NCI-H1105 treated with DMSO at 0.1 percent for 48 hours (cell line): ENCODE measurements at places on chromosomes 3 and 15.
A peak's percentile ranks its signal among the peaks of the same experiment; 100 is the strongest.

GRCh38 chr15:31207246-31207645 is 105.7 kb upstream of the TRPM1 start:
- no peak for DNase-seq

DNA sequence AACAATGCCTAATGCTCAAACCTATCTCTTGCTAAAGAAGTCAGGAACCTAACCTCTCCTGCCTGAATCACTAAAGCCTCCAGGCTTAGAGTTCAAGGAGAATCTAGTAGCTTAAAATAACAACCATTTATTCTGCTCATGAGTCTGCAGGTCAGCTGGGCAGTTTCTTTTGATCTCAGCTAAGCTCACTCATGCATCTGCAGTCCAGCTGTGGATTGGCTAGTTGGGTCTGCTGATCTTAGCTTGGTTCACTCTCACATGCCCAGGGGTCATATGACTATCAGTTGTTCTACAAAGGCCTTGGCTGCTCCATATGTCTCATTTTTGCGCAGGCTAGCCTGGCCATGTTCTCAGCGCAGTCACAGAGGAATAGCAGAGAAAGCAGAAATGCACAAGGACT is 109.2 kb upstream of the STT3B start:
- no peak for DNase-seq

DNA sequence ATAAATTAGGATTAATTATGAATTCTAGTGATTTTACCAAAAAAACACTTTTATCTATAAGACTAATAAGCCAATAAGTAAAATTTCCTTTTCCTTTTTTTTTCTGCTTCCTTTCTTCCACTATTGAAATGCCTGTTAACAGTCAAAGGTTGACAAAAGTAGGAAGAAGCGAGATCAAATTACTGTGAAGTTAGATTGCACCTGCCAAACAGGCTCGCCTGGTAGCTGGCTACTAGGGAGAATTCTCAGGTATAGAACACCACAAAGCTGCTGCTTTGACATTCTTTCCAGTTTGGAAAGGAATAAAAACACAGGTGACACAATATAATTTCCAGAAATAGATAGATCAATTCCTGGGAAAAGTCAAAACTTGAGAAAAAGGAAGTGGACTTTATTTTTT is 749.0 kb downstream of the NSUN3 start:
- peak; percentile 4 for DNase-seq

DNA sequence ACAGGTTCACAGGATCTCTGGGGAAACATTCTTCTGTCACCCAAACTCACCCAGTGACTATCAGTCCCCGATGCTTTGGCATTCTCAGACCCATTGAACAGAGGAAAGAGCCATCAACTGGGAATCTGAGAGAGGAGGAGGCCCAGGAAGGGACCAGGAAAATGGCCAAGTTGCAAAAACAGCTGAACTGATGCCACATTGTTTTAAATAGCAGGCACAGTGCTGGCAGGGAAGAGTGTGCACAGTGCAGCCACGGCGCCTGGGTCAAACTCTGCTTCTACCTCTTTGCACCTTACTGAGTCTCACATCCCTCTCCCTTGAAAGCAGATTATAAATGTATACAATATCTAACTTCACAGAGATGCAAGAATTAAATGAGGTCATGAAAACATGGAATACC is 66.4 kb downstream of the SRGAP3 start:
- DNase-seq: no peak

GRCh38 chr3:103410231-103410630 is 975.4 kb downstream of the ZPLD1 start:
- no peak for DNase-seq

DNA sequence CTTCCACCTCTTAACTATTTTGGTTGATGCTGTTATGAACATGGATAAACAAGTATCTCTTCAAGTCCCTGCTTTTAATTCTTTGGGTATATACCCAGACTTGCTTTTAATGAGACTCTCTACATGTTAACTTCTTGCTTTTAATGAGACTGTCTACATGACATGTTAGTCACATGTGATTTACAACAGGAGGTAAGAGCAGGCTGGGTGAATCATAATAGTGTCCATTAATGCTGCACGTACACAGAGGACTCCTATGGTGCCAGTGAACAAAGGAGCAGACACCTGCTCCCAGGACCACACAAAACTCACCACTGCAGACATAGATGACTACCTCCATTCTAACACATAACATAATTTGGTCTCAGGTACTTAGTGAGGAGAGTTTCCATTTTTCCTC is 273.4 kb upstream of the NSMCE3 start:
- DNase-seq: no peak

DNA sequence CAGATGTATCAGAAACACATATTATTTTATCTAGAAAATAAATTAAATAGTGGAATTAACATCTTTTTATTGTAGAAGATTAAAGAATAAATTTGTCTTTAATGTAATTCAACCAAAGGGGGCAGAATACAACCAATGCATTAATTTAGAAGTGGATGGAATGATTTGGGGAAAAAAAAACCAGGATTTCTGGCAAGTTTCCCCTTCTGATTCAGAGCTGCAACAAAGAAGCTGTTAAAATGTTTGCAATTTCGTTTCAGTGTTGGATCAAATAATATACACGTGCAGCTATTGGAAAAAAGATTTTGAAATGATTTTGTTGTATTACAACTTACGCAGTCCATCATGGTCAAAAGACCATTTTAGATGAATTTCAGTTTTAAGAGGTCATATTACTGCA is 71.6 kb upstream of the ZNF280D start:
- no peak for DNase-seq

GRCh38 chr3:4866866-4867265 is 112.4 kb upstream of the BHLHE40 start:
- no peak for DNase-seq

DNA sequence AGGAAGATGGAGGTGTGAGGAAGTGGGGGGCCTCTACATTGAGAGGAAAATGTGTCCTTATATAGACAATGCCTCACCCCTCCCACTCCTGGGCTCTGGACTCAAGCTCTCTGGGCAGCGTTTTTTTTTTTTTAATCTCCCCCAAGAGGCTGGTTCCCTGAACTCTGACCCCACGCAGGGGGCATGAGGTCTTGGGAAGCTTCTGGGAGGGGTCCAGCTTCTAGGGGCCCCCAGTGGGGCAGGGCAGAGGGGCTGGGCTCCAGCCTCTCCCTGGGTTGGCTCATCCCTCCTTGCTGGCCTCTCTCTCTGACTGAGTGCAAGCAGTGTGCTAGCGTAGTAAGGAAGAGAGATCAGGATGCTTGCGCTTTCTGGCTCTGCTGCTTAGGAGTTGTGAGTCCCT is 101.4 kb upstream of the HACD2 start:
- no peak for DNase-seq

GRCh38 chr3:134462331-134462941 is 23.3 kb downstream of the ANAPC13 start:
- no peak for DNase-seq

- DNase-seq: no peak
Observed at GRCh38 chr15:93179072-93179471, 90.1 kb upstream of the RGMA start.

DNA sequence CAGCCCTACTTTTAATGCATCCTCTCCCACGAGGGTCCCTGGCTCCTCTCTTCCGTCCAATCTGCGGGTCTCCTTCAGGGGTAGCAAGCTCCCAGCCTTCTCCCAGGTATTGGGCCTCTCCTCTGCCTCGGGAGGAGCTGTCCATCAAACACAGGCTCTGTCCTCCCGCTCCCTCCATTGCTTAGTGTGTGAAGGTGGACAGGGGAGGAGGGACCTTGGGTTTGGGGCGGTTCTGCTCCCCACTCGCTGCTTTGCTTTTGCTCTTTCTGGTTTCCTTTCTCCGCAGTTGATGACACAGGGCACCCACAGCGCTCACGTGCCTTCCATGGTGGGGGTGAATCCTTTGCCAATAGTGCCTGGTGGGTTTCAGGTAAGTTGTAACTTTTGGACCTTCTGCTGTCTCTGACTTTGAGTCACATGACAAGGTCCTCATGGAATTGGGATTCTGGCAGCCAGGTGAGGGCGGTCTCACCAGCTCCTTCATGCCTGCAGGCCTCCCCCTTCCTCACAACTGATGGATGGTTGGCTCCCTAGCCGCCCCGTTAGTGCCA is 18.9 kb downstream of the MUC20 start:
- DNase-seq: no peak

- peak; percentile 69 for DNase-seq
Observed at GRCh38 chr3:154428286-154429206, 1.4 kb downstream of the GPR149 start.

GRCh38 chr3:48623851-48624547 is 2.4 kb upstream of the TMEM89 start:
- peak; percentile 8 for DNase-seq
